ENCODE measurements at places on chromosomes 3 and 15. TPM values are rescaled to one million over a fixed set of nuclear protein-coding genes. Genes with fewer than 3 reads are reported as not detected.

The WHAMM gene
- total RNA-seq, result 9.9 TPM

The LRTM1 gene
- not detected for total RNA-seq

The GABPB1 gene
- total RNA-seq, result 17.8 TPM

The MEX3B gene
- total RNA-seq, result 1.8 TPM

The GOLGA6L22 gene
- not detected for total RNA-seq

DNA sequence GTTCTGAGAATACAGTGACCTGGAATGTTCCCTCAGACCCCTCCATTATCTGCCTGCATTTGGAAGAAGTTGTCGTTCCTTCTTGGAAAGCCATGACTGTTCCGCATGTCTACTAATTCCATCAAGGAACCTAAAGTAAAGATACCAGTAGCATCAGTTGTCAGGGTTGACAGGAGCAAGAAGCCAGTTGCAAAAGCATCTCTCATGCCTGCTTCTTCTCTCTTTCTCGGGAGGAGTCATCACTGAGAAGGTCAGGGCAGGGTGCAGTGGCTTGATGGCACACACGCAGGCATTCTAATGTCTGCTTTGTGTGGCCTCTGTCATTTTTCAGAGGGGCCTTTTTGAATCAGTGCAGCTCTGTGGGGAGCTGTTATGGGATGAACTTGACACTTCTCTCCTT is 276.6 kb upstream of the TPM1 start:
- no peak overlapping the region for H3K27ac ChIP-seq
- no peaks in the 10 kb centered on the region for H3K4me1 ChIP-seq
- no peak overlapping the region for H3K4me3 ChIP-seq
- DNase-seq, result no peak

GRCh38 chr3:172517859-172518466 is 5.3 kb downstream of the TNFSF10 start:
- peak overlapping the region; percentile 64 for H3K4me3 ChIP-seq
- peak overlapping the region; percentile 38 for H3K27ac ChIP-seq
- peaks cover 73% of the 10 kb centered on the region for H3K4me1 ChIP-seq
- H3K36me3 ChIP-seq, result peaks cover 22% of the 10 kb centered on the region
- no peak for DNase-seq

DNA sequence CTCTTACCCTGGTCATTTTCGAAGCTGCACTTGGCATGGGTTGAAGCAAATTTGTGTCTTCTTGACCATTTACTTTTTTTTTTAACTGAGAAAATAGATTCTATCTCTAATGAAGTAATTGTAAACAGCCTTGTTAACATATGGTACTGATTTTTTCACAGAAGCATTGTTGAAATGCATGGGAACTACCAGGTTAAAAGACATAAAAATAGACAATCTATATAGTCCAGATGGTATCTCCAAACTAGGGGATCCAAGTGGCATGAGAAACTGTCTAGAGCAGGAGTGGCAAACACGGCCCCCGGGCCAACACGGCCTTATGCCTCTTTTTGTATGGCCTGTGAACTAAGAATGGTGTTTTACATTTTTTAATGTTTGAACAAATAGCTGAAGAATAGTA is 41.9 kb downstream of the CACNA1D start:
- peaks cover 5% of the 10 kb centered on the region for H3K27me3 ChIP-seq
- H3K4me1 ChIP-seq, result no peaks in the 10 kb centered on the region
- no peak for DNase-seq
- H3K27ac ChIP-seq, result no peak overlapping the region
- no peak overlapping the region for H3K4me3 ChIP-seq

DNA sequence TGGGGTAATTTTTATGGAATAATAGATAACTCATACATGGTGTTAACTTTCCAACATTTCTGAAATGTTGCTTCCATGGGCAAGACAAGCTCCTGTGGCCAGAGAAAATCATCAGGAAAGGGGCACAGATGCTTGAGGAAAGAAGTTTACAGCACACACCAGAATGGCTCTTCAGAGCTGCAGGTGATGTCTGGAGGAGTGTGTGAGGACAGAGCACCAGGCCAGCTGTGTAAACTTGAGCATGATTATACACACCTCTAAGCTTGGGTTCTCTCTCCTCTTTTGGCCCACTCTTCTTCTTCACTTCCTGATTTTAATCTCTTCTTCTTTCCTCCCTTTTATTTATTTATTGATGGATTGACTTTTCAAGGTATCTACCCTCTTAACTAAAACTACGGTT is 676.0 kb downstream of the GRM7 start:
- H3K27ac ChIP-seq, result no peak overlapping the region
- H3K36me3 ChIP-seq, result no peaks in the 10 kb centered on the region
- no peak for DNase-seq
- H3K27me3 ChIP-seq, result no peaks in the 10 kb centered on the region
- H3K4me3 ChIP-seq, result no peak overlapping the region

DNA sequence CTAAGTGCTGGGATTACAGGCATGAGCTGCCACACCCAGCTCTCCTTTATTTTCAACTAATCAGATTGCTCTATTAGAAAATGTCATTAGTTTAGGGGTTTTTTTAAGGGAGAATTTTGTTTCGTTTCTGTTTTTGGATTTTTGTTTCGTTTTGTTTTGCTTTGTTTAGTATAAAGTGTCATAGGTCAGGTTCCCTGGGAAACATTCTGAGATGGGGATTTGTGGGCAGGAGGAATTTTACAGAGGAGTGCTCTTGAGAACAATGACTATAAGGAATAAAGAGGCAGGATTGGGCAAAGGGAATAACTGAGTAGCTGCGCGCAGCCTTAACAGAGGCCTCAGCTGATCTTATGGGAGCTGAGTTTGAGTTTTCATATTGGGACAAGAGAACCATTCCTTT is 86.8 kb upstream of the NR2F2 start:
- DNase-seq, result no peak
- no peak overlapping the region for H3K27ac ChIP-seq
- no peaks in the 10 kb centered on the region for H3K27me3 ChIP-seq
- H3K4me3 ChIP-seq, result no peak overlapping the region

GRCh38 chr3:174317005-174317404 is 542.1 kb upstream of the NAALADL2 start:
- H3K27ac ChIP-seq, result no peak overlapping the region
- no peaks in the 10 kb centered on the region for H3K27me3 ChIP-seq
- H3K36me3 ChIP-seq, result no peaks in the 10 kb centered on the region
- H3K4me3 ChIP-seq, result no peak overlapping the region
- H3K4me1 ChIP-seq, result no peaks in the 10 kb centered on the region

All from lower lobe of right lung (tissue), 2 donors.